ENCODE measurements at places on chromosomes 4 and X.
A peak's percentile ranks its signal among the peaks of the same experiment; 100 is the strongest.

DNA sequence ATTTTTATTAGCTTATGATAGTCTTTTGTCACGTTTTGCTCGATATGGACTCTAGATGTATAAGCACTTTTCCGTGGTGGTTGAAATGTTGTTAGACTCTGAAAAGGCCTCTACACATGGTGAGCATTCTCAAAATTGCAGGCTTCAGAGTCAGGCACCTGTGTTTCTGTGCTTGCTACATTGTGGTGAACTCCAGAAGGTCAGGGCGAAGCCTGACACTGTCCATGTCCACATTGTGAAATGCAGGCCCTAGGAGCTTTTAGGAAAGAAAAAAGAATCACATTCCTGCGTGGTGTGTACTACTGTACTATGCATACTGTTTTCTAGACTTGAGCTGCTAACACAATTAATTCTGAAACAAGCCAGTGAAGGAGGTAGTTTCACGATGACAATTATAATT is 86.3 kb downstream of the HS3ST1 start:
- DNase-seq: no peak

DNA sequence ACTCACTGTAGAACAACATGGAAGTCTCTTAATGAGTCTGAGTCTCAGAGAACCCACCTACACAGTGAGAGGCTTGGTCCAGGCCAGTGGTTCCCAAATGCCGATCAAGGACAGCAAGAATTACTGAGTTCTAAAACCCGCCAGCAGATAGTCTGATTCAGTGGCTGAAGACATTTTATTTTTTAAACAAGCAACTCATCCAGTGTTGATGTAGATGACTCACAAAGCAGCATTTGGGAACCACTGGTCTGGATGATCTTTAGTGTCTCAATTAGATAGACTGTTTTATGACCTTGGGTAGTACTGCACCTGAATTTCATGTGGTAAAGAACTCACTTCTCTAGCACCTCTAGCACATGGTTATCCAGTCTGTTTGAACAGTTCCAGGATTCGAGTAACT is 193.6 kb downstream of the FBXW7 start:
- DNase-seq: no peak

- no peak for DNase-seq
These were observed 68.9 kb downstream of the HTRA3 start for GRCh38 chr4:8338351-8338961.

- no peak for DNase-seq
These were observed 19.7 kb downstream of the GPRIN3 start for GRCh38 chr4:89287945-89288344.

DNA sequence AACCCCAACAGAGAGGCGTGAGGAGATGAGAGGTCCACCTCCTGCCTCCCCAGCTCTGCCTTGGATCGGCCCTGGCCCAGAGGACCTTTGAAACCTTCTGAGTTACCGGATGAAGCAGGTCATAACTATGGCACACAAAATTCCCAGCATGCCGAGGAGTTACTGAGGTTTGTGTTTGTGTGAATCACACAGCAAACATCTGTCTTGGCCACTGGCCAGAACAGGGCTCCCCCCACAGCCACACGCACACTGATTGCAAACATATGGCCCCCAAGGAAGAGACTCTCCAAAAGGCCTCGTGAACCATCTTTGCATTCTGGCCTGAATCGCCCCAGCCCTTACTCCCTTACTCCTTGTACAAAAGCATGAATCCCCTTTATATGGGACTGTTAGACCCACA is 18.9 kb downstream of the RPS4X start:
- DNase-seq: no peak

GRCh38 chr4:141705747-141706377 is 69.5 kb downstream of the IL15 start:
- no peak for DNase-seq

DNA sequence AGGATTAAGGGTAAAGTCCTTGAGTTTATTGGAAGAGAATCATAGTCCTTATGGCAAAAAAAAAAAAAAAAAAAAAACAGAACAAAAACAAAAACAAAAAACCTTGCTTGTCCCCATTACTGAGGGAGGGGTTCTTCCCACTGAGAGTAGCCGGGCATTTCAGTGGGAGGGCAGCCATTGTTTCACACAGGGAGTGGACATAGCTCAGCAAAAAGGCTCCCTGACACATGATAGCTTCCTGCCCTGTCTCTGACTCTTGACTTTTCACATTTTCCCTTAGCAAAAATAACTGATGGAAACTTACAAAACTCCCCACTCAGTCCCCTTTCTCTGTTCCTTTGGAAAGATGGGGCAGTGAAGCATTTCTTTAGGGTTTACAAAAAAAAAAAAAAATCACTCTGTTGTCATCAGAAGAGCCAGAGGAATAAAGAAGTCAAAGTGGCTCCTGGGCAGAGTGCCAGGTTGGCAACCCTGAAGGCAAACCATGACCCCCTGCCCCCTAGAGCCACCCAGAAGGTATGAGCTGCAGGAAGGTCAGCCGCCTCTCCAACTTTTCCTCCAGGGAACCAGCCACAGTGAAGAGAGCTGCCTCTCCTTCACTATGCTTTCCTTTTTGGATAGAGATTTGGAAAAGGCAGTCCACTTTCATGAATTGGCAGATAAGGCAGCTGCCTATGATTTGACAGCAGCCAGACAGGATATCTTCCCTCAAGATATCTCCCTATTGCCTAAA is 170.6 kb downstream of the KDR start:
- DNase-seq: no peak

DNA sequence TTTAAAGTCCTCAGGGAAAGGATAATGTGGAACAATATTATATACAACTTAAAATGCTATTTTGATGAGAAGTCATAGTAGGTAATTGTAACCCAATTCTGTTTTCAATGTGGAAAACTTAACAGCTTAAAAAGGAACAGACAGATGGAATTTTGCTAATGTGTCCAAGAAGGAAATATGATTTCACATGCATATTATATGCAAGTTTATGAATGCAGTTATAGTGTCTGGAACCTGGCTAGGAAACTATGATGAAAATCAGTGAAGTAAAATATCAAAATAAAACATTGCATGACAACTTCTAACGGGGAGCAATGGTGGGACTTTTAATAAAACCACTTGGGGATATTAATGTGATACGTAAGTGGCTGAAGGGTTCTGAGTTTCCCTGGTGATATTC is 152.6 kb upstream of the HAND2 start:
- DNase-seq: no peak

- DNase-seq: no peak
These were observed 74.2 kb downstream of the CLDN34 start for GRCh38 chrX:10041383-10041782.

DNA sequence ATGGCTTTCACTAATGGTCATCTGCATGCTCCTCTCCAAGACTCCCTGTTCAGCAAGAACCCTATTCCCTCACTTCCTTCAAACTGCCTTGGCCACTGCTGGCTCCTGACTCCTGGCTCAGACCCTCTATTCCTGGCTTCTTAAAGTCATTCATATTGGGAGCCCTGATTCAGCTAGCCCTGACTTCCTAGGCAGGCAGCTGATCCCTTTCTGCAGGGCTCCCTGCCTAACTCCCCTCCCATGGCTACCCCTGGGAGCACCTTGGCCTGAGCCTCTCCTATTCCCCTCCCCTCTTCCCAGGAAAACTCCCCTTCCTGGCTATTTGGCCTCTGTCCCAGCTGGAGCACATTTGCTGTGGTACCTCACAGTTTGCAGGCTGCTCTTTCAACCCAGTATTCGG is 154.9 kb upstream of the PJA1 start:
- DNase-seq: peak; percentile 66
